ENCODE measurements at places on chromosomes 1 and 21. TPM values are rescaled to one million over a fixed set of nuclear protein-coding genes. Genes with fewer than 3 reads are reported as not detected.

GRCh38 chr1:30950053-30950452 is 41.5 kb upstream of the SDC3 start:
- H3K4me1 ChIP-seq, result no peaks in the 10 kb centered on the region
- no peak overlapping the region for H3K27ac ChIP-seq
- no peaks in the 10 kb centered on the region for H3K36me3 ChIP-seq
- DNase-seq, result no peak

- peak overlapping the region; percentile 69 for H3K4me3 ChIP-seq
- H3K27ac ChIP-seq, result peak overlapping the region; percentile 72
- DNase-seq, result no peak
- H3K36me3 ChIP-seq, result no peaks in the 10 kb centered on the region
These were observed 745 bp downstream of the MUL1 start for GRCh38 chr1:20507248-20507563.

DNA sequence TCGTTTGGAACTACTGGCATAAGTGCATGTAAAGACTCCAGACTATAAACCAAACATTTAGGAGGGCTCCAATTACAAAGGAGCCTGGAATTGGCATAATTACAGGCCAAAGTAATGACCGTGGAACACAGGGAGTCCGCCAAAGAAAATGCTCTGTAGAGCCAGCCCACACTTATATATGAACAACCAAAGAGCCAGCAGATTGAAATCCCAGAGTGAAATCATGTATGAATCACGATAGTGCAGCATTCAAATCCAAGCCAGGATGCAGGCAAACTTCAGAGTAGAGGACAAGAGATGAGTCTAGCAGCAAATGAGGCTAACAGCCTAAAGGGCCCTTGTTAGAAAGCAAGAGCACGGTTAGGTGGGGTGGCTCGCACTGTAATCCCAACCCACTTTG is 13.1 kb downstream of the VPS26C start:
- no peak overlapping the region for H3K4me3 ChIP-seq
- H3K27me3 ChIP-seq, result no peaks in the 10 kb centered on the region
- no peaks in the 10 kb centered on the region for H3K36me3 ChIP-seq
- H3K27ac ChIP-seq, result no peak overlapping the region

- no peak overlapping the region for H3K4me3 ChIP-seq
- H3K27me3 ChIP-seq, result no peaks in the 10 kb centered on the region
- no peak for DNase-seq
- no peaks in the 10 kb centered on the region for H3K36me3 ChIP-seq
These were observed 309.0 kb downstream of the CTH start for GRCh38 chr1:70720109-70720508.

GRCh38 chr1:101131239-101131843 is 105.5 kb upstream of the S1PR1 start:
- no peak overlapping the region for H3K27ac ChIP-seq
- no peaks in the 10 kb centered on the region for H3K27me3 ChIP-seq
- H3K4me1 ChIP-seq, result no peaks in the 10 kb centered on the region
- no peak overlapping the region for H3K4me3 ChIP-seq
- no peak for DNase-seq
- no peaks in the 10 kb centered on the region for H3K36me3 ChIP-seq

DNA sequence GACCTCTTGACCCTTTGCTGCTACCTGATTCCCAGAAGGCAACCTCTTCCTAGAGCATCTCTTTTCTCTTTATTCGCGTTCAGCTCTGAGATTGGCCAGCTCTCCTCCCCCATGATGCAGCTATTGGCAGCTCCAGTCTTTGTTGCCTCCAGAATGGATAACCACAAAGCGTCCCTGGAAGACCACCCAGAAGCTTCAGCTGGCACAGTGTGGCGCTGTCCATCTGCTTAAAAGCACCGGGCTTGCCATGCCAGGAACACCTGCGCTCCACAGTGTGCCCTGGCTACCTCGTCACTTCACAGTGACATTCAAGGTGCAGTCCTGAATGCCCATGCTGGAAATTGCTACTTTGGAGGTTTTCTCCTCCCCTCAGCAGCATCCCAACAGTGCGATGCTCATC is 353.9 kb downstream of the LMO4 start:
- no peak overlapping the region for H3K27ac ChIP-seq
- H3K4me3 ChIP-seq, result no peak overlapping the region
- no peaks in the 10 kb centered on the region for H3K4me1 ChIP-seq
- no peaks in the 10 kb centered on the region for H3K27me3 ChIP-seq
- no peak for DNase-seq

GRCh38 chr1:186626356-186626932 is 53.8 kb downstream of the PTGS2 start:
- no peak overlapping the region for H3K4me3 ChIP-seq
- no peaks in the 10 kb centered on the region for H3K27me3 ChIP-seq
- no peaks in the 10 kb centered on the region for H3K36me3 ChIP-seq
- DNase-seq, result no peak

The EIF2D gene
- 106 TPM for total RNA-seq

The MMP23B gene
- total RNA-seq, result 97.3 TPM

DNA sequence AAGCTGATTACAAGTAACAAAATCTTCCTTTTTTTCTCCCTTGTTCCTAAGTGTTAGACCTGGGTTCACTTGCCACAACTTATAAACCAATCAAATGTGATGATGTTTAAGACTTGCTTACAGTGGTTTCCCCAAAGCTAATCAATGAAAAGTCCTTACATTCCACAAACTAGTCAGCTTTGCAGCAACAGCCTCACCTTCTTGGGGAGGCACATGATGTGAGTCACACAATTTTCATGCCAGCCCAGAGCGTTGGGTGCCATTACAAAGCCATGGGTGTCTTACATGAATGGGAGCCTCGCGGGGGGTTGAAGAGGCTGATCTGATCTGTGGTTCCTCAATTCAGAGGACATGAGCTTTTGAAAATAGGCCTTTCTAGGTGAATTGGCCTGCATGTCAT is 91.6 kb upstream of the UBE2U start:
- no peak overlapping the region for H3K27ac ChIP-seq
- DNase-seq, result no peak
- H3K27me3 ChIP-seq, result no peaks in the 10 kb centered on the region
- no peaks in the 10 kb centered on the region for H3K36me3 ChIP-seq
- H3K4me1 ChIP-seq, result no peaks in the 10 kb centered on the region

DNA sequence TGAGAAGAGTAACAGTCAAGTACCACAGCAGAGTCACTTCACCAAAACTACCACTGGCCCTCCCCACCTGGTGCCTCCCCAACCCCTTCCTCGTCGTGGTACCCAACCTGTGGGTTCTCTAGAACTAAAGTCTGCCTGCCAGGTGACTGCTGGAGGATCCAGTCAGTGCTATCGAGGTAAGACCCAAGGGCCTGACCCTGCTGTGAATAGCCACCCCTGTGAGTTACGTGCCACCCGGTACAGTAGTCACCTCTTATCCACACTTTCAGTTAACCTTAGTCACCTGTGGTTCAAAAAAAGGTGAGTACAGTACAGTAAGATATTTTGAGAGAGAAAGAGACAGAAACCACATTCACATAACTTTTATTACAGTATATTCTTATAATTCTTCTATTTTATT is 16.5 kb downstream of the TTF2 start:
- no peak overlapping the region for H3K4me3 ChIP-seq
- H3K27me3 ChIP-seq, result no peaks in the 10 kb centered on the region
- DNase-seq, result no peak
- no peaks in the 10 kb centered on the region for H3K4me1 ChIP-seq
- H3K27ac ChIP-seq, result no peak overlapping the region

DNA sequence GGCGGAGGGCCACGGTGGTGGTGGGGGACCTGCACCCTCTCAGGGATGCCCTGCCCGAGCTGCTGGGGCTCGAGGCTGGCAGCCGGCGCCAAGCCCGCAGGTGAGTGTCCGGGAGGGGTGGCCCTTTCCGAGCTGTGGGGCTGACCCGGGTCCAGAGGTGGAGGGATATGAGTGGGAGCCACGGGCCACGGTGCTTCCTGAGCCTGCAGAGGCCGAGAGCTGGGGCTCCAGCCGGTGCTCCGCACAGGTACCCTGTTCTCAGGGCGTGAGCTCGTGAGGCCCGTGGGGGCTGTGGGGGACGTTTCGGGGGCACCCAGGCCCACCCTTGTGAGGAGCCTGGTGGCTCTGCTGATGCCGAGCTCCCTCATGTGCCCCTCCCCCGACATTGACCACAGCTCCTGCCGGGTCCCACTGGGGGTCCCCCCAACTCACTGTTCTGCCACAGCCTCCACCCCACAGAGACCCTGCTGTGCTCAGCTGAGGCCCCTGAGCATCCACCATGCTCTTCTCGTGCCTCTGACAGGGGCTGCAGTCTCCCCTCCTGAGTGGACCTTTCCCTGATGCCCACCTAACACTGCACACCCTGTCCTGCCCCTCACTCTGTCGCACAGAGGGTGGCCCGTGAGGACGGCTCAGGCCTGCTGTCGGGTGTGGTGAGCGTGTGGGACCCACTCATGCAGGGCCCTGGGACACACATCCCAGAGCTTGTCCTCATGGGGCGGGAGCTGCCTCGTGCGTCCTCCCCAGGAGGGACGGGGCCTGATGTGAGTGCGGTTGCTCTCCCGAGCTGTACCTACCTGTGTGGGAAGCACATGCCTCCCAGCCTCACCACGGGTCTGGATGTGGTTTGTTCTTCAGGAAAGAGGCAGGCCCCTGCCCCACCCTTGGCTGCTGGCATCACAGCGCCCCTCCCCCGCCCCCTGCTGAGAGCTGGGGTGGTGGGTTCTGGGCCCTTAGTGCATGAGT is 27.5 kb downstream of the SLX9 start:
- H3K27ac ChIP-seq, result peak overlapping the region; percentile 59
- H3K4me3 ChIP-seq, result peak overlapping the region; percentile 10
- DNase-seq, result no peak
- H3K27me3 ChIP-seq, result no peaks in the 10 kb centered on the region
- H3K36me3 ChIP-seq, result no peaks in the 10 kb centered on the region

DNA sequence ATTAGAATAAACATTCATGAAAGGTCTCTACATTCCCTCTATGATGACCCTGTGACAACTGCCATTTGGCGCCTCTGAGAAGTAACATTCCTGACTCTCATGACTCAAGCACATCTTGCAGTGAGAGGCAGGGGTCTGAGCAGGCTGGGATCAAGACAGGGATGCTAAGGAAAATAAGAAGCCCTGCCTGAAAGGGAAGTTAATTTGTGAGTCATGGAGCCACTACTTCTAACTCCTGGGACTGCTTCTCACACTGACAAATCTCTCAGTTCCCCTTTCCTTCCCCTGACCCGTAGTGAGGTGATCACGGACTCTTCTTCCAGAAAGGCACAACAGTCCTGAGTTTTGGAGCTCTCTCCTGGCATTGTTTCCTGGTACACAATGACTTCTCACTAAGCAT is 231.9 kb downstream of the TNR start:
- no peaks in the 10 kb centered on the region for H3K36me3 ChIP-seq
- DNase-seq, result no peak
- no peaks in the 10 kb centered on the region for H3K27me3 ChIP-seq
- H3K4me3 ChIP-seq, result no peak overlapping the region
- H3K27ac ChIP-seq, result no peak overlapping the region

The RXRG gene
- total RNA-seq, result 3.2 TPM

- H3K36me3 ChIP-seq, result no peaks in the 10 kb centered on the region
- no peak overlapping the region for H3K27ac ChIP-seq
- H3K4me1 ChIP-seq, result no peaks in the 10 kb centered on the region
- H3K4me3 ChIP-seq, result no peak overlapping the region
- no peaks in the 10 kb centered on the region for H3K27me3 ChIP-seq
- no peak for DNase-seq
These were observed 38.6 kb upstream of the METTL18 start for GRCh38 chr1:169833179-169833901.

DNA sequence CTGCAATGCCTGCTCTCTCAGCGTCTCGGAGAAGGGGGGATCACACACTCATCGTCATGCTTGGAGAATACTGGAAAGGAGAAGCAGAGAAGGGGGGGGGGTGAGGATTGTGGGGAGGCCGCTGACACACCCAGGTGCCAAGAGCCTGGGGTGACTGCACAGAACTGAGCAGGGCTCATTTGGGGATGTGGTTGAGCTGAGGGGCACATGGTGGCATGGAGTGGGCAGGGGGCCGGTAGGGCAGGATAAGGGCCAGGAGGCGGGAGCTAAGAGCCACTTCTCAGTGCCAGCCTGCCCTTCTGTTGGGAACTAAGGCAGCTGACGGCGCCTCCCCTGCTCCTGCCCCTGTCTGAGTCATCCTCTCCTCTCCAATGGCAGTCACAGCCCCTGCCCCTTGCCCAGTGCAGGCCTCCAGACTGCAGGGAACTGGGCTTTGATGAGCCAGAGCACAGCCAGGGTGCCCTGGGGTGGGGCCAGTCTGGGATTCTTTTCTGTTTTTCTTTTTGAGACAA is 27.2 kb downstream of the MRPL37 start:
- no peaks in the 10 kb centered on the region for H3K36me3 ChIP-seq
- no peak overlapping the region for H3K4me3 ChIP-seq
- no peaks in the 10 kb centered on the region for H3K27me3 ChIP-seq
- no peaks in the 10 kb centered on the region for H3K4me1 ChIP-seq

DNA sequence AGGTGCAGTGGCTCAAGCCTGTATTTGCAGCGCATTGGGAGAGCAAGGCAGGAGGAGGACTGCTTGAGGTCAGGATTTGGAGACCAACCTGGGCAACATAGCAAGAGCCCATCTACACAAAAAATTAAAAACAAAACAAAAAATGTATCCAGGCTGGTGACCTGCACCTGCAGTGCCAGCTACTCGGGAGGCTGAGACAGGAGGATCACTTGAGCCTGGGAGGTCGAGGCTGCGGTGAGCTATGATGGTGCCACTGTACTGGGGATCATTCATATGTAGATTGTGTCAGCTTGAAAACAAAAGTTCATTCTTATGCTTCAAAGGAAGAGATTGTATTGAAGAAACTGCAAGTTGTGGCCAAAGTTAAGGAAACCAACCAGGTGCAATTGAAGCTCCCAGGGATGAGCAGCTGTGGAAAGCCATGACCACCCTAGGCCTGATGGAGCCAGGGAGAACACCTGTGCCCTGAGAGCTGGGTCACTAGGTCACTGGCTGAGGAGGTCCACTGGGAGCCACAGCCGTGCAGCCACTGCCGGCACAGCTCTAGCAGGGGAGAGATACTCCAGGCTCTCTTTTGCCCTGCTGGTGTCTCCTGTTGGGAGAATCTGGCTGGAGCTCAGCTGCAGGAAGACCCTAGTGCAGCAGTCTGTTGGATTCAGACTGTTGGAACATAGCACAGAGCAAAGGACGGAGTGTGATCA is 13.3 kb upstream of the BRWD1 start:
- H3K4me3 ChIP-seq, result no peak overlapping the region
- no peaks in the 10 kb centered on the region for H3K27me3 ChIP-seq
- H3K27ac ChIP-seq, result no peak overlapping the region
- H3K4me1 ChIP-seq, result no peaks in the 10 kb centered on the region
- no peaks in the 10 kb centered on the region for H3K36me3 ChIP-seq
- no peak for DNase-seq

GRCh38 chr1:26540351-26540750 is 10.8 kb downstream of the RPS6KA1 start:
- no peaks in the 10 kb centered on the region for H3K27me3 ChIP-seq
- no peak overlapping the region for H3K27ac ChIP-seq
- no peaks in the 10 kb centered on the region for H3K4me1 ChIP-seq
- DNase-seq, result no peak

GRCh38 chr1:171850651-171851350 is 9.5 kb downstream of the DNM3 start:
- H3K36me3 ChIP-seq, result no peaks in the 10 kb centered on the region
- H3K27ac ChIP-seq, result no peak overlapping the region
- H3K4me1 ChIP-seq, result no peaks in the 10 kb centered on the region
- no peak overlapping the region for H3K4me3 ChIP-seq

GRCh38 chr1:165376041-165376810 is 19.7 kb upstream of the LMX1A start:
- H3K4me1 ChIP-seq, result no peaks in the 10 kb centered on the region
- H3K36me3 ChIP-seq, result no peaks in the 10 kb centered on the region
- H3K27ac ChIP-seq, result peak overlapping the region; percentile 95
- peak; percentile 93 for DNase-seq

GRCh38 chr1:159945483-159946241 is at the start of gene IGSF9:
Gene IGSF9 (minus strand): TSS chr1:159945613. CDS start chr1:159943454, 2,159 bp downstream.
- H3K4me1 ChIP-seq, result peaks cover 7% of the 10 kb centered on the region
- peak; percentile 88 for DNase-seq
- no peaks in the 10 kb centered on the region for H3K27me3 ChIP-seq

Measured in uterus (tissue), 4 donors.